ENCODE measurements at places on chromosomes 1 and 21.

- no peak for DNase-seq
These were observed 92.5 kb upstream of the FMN2 start for GRCh38 chr1:239999170-239999569.

GRCh38 chr1:110160538-110161100, 10.3 kb downstream of the SLC6A17 start:
- DNase-seq, result no peak

- DNase-seq, result no peak
These were observed 251.2 kb downstream of the RRAGC start for GRCh38 chr1:38608202-38608864.

- DNase-seq, result no peak
These were observed 322.7 kb downstream of the PTPRU start for GRCh38 chr1:29559056-29559455.

GRCh38 chr1:234683127-234683860, 73.3 kb upstream of the IRF2BP2 start:
- no peak for DNase-seq

- DNase-seq, result no peak
These were observed 30.3 kb downstream of the SMIM12 start for GRCh38 chr1:34829250-34829649.

DNA sequence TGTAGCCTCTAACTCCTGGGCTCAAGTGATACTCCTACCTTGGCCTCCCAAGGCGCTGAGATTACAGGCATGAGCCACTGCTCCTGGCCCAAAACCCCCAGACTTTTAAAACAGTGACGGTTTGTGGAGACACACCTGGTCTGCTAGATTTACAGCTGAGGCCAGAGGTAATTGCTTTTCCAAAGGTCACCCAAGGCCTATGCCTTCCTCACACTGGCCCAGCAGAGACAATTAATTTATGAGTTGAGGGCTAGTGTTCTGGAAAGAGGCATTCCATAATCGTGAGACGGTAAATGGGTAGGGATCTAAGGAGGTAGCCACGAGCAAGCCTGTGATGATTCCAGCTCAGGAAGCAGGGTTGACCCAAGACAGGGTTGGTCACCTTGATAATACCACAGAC, 12.4 kb upstream of the PARP1 start:
- no peak for DNase-seq

GRCh38 chr1:3732434-3733093, 19.7 kb upstream of the CCDC27 start:
- DNase-seq, result no peak

Measured in CD4-positive, alpha-beta T cell treated with Interleukin-15 for 4 hours (primary cell).